NCI-H1694 (cell line): ENCODE measurements at places on chromosomes 11 and 22.

- no peak for DNase-seq
These were observed 29.2 kb upstream of the KCNA4 start for GRCh38 chr11:30045921-30046577.

DNA sequence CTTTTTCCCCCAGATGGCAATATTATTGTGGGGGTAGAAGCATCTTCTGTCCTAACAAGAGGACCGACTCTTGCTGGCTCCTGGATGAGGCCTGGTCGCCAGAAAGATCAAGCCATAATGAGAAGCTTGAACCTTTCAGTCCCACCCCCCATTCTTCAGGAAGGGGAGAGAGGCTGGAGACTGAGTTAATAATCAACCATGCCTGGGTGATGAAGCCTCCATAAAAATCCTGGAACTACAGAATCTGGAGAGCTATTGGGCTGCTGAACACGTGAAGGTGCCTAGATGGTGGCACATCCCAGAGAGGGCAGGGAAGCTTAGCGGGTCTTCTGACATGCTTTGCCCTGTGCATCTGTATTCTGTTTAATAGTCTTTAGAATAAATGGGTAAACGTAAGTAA lies 16.3 kb downstream of the AP5B1 start:
- no peak for DNase-seq

DNA sequence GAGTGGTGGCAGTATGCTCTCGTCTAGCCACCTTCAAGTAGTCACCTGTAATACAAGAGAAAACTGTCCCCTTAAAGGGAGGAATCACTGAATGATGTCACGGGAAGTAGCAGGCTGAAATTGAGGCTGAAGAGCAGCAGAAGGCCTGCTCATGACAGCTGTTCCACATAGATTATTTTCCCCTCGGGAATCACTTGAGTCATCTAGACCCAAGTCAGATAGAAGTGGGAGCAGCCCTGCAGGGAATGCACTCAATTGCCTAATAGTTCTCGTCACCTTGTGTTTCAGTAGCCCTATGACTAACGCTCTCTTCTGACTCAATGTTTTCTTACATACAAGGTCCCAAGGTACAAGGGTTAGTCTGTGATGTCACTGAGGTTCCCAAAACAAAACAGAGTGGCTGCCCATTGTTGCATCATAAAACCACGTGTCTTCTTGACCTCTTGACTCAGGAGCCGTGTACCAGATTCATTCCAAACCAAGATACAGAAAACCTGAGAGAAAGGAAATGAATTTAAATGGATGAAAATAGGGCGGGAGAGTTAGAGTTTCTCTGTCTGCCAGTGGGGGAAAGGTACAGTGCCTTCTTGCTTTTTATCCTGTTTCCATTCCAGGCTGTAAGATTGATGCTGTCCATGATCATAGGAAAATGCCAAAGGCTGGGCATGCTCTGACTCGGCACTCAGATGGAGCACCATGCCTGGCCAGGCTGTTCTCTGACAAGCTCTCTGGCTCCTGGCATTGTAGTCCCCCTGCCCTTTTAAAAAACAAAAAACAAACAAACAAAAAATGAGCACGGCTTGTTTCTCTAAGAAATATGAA lies 21.6 kb upstream of the C11orf96 start:
- DNase-seq, result peak; percentile 55

- no peak for DNase-seq
These were observed 51.3 kb downstream of the MYH9 start for GRCh38 chr22:36336246-36337182.

DNA sequence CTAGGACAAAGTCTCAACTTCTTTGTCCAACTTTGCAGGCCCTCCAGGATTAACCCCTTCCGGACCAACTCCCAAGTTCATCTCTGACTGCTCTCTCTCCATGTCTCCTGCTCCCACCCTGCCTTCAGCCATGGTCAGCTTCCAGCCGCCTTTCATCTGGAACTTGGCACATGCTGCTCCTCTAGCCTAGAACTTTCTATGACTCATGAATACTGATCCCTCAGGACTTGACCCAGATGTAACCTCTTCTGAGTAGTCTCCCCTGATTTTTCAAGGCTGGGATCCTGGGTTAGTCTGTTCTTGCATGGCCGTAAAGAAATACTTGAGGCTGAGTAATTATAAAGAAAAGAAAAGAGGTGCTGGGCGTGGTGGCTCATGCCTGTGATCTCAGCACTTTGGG lies 5.2 kb upstream of the SLC15A3 start:
- DNase-seq, result no peak

DNA sequence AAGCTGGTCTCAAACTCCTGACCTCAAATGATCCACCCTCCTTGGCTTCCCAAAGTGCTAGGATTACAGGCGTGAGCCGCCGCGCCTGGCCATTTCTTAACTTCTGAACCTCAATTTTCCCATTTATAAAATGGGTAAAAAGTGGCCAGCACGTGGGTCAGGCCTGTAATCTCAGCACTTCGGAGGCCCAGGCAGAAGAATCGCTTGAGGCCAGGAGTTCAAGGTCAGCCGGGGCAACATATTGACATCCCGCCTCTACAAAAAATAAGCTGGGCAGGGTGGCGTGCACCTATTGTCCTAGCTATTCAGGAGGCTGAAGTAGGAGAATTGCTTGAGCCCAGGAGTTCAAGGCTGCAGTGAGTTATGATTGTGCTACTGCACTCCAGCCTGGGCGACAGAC lies 6.5 kb upstream of the DDX6 start:
- no peak for DNase-seq

DNA sequence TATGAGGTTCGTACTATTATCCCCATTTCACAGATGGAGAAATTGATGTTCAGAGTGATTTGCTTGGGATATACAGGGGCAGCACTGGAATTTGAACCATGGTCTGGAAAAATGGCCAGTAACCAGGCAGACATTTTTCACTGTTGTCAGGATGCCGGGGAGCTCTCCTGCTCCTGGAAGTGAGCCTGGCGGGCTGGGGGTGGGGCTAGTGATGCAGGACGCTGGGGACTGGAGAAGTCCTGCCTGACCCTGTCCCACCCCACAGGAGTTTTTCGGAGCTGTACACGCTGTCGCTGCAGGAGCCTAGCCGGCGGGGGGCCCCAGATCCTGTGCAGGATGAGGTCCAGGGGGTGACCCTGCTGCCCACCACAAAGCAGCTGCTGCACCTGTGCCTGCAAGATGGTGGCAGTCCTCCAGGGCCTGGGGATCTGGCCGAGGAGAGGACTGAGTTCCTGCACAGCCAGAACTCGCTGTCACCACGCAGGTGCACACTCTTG lies 11.1 kb downstream of the SIPA1 start:
- no peak for DNase-seq

DNA sequence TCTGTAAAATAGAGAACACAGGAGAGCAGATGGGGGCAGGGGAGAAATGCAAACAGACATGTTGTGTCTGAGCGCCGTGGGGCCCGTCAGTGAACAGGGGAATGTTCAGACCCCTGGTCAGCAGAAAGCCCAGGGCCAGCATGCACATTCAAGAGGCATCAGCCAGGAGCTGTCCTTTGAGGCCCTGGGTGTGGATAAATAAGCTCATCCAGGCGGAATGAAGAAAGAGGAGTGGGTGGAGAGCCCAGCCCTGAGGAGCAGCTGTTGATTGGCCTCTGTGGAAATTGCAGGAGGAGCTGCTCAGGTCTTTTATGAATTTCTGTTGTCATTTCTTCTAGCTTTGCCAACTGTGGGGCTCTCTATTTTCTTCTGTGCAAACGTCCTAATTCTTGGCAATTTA lies 49.7 kb upstream of the CECR2 start:
- DNase-seq, result no peak

DNA sequence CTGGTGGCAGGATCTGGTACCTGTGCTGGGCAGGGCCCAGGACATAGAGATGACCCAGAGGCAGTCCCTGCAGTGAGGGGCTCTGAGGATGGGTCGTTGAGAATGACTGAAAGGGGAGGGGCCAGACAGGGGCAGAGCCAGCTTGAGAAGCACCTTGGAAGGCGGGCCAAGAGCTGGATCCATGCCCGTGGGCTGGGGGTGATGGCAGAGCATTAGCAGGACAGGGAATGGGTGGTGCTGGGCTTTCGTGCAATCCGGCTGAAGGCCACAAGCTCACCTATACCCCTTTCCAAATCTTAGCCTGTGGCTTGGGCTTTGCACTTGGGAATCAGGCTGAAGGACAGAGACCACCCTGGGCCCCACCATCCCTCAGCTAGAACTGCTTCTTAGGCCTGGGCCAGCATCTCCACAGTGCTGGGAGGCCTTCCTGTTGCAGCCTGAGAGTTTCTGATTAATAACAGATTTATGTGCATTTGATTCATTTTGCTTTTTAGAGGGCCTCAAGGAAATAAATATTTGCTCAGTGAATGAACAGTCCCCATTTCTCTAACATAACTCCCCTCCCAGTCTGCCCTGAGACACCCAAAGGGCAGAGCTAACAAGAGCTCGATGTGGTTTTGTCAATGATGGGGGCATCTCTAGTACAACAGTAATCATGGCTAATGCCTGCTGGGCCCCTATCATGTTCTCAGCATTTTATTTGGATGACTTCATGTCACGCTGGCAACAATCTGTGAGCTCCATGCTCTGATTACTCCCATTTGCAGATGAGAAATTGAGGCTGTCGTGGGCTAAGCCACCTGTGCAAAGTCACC lies 39.3 kb downstream of the RIBC2 start:
- no peak for DNase-seq

DNA sequence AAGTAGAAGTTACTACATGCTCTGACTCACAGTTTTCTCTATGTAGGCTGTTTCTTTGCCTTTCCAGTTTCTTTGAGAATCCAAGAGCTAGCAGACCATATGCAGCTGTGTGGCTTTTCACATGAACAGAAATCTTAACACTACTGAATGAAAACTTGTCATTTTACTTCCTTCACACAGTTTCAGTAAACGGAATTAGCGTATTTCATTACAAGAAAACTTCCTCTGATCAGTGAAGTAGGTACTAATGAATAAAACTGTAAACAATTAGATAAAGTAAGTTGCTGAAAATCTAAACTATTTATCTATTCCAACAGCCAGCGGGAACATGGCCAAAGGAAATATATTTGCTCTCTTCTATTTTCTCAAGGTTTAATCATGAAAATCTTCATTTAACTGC lies 953.2 kb downstream of the LRRC4C start:
- no peak for DNase-seq

DNA sequence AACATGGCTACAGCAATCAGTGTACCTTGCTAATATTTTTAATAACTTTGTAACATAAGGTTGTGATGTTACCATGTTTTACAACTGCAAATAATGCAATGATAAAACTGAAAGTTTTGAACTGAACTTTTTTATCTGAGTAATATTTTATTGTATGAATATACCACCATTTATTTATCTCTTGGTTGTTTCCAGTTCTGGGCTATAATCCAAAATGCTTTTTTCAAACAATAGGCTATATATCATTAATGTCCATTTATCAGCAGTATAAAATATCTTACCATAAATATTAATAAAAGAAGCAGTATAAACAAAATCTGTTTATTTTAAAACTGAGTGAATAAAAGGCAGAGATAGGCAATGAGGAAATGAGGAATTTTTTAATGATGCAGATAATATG lies 63.3 kb downstream of the SIK3 start:
- no peak for DNase-seq

DNA sequence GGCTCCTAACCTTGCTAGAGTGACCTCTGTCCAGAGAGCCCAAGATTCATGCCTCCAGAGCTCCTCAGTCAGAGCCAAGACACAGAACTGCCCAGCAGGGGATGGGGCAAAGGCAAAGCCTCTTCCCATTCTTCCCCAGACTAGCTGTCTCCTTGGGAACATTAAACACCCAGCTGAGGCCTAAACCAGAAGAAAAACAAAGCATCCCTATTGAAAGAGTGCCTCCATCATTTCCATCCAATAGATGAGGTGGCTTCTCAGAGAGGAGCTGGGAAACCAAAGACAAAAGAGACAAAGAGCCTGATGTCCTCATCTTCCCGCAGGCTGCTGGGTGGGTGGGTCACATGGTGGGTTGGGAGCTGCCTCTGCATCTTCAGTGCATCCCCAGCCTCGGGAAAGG lies 37.4 kb downstream of the COMMD9 start:
- DNase-seq, result no peak

DNA sequence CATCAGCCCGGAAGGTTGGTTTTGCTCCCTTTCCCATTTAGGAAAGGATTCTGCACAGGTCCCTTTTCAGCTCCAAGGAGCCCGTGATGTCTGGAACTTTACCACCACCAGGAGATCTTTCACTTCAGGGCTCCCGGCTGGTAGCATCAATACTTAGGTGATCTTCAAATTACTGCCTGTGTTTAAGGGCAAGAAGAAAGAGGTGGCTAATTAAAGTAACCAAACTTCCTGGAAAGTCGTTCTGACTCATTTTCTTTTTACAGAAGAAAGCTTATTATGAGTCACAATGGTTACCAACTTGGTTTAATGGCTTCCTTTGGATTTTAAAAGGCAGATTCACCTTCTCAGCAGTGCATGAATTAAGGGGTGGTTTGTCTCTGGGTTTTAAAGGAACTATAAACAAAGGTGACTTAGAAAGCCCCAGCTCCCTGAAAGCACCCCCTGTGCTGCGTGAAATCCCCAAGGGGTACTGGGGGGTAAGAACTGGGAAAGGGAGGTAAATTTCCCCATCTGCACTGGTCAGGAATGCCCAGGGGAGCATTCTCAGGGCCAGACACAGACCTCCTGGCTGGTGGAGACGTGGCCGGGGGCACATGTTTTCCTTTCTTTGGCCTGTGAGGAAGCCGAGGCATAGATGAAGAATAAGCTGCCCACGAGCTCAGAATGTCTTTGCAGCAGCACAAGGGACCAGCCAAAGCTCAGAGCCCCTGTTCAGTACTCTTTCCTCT lies 8.8 kb downstream of the POU2F3 start:
- DNase-seq, result no peak

- DNase-seq, result no peak
These were observed 74.6 kb upstream of the RTL6 start for GRCh38 chr22:44572414-44573207.

DNA sequence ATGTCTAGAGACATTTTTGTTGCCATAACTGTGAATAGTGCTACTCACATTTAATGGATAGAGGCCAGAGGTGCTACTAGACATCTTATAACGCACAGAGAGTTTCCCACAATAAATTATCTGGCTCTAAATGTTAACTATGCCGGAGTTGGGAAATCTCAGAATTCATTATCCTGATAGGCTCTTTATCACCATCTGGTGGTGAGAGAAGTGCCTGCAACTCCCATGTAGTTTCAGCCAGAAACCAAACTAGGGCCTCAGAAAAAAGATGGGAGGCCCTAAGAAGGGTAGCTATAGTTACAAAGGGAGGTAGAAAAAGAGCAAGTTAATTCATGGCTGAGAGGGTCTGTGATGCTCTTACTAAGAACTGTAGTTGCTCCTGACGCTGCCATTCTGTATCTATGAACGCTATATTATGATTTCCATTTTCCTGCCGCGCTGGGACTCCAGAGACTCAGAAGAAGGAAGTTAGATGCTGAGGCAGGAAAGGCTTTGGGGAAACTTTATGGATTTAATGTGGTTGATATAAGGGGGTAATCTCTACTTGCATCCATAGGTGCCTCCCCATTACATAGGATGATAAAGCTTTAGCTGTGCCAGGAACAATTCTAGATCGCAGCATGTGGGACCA lies 22.9 kb upstream of the MRPL17 start:
- peak; percentile 57 for DNase-seq

DNA sequence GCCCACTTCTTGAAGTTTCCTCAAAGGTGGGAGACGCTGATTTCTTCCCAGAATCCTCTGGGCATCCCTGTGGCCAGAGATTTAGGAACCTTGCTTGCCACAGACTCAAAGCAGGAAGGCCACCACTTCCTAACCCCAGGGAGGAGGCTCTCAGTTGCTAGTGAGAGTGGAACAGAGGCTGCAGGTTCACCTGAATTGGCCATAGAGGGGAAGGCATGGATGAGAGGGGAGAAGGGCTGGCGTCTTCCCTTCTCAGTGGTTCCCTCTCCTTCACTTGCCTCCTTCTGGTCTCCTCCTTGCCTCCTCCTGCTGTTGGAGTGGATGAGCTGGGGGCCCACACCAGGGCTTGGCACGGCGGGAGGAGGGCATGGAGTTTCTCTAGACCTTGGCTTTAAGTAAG lies 185.7 kb downstream of the ADAMTS15 start:
- no peak for DNase-seq
